ENCODE measurements at places on chromosomes 1 and 21. TPM values are rescaled to one million over a fixed set of nuclear protein-coding genes. Genes with fewer than 3 reads are reported as not detected.

The TSPEAR gene
- total RNA-seq, result 0.12 TPM

The ESPN gene
- not detected for total RNA-seq

The TBX15 gene
- 1.1 TPM for total RNA-seq

DNA sequence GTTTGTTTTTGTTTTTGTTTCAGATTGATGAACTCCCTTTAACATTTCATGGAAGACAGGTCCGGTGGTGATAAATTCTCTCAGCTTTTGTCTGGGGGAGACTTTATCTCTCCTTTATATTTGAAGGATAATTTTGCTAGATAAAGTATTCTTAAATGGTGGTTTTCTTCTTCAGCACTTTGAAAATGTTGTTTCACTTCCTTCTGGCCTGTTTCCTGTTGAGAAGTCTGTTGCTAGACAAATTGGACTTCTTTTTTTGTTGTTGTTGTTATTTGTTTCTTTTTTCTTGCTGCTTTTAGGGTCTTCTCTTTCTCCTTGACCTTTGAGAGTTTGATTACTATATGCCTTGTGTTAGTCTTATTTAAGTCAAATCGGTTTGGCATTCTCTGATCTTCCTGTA lies 50.8 kb downstream of the CRP start:
- no peaks in the 10 kb centered on the region for H3K4me1 ChIP-seq
- H3K27ac ChIP-seq, result no peak overlapping the region
- no peaks in the 10 kb centered on the region for H3K27me3 ChIP-seq

DNA sequence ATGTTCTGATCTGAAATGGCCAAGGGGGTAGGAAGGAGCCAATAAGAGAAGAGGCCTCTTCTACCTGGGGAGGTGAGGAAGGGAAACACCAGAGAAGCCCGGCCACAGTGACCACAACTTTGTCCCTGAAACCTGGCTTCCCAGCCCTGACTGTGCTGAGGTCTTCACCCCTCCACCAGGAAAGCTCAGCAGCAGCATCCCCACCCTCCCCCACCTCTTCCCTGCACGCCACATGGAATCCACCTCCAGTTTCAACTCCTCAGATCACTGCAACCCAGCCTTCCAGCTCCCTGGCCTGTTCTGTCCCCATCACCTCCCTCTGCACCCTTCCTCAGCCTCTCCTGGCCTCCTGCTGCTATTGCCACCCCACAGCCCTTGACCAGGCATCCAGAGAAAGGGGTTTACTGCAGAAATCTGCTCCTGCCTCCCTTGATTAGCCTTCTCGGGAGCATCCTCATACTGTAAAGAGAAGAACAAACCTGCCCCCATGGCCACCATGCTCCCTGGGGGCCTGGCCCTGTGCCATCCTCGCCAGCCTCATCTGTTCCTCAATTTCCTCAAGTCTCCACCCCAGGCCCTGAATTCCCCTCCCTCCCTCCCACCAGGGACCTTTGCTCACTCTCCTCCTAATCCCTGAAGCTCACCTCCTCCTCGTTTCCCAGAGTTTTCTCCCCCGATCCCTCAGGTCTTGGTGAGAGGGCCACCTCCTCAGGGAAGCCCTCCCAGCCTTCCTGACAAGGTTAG lies 450.9 kb downstream of the MATN1 start:
- no peaks in the 10 kb centered on the region for H3K36me3 ChIP-seq
- no peak for DNase-seq
- peaks cover 16% of the 10 kb centered on the region for H3K27me3 ChIP-seq
- no peak overlapping the region for H3K27ac ChIP-seq

DNA sequence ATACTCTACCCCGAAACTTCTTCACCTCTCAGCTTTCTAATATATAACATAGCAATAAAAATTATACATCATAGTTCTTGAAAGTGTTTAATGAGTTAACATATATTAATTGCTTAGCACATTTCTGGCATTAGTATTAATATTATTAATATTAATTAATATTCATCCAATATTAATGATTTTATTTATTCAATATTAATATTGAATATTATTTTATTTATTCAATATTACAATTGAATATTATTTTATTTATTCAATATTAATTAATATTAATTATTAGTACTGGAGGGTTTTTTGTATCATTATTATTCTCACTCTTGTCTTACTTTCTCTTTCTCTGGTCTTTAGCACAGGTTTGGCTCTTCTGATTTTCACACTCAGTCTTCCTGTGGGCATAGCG lies 105.2 kb downstream of the GRIK1 start:
- H3K27me3 ChIP-seq, result no peaks in the 10 kb centered on the region
- no peak overlapping the region for H3K4me3 ChIP-seq
- no peak overlapping the region for H3K27ac ChIP-seq

- DNase-seq, result no peak
- no peak overlapping the region for H3K27ac ChIP-seq
- H3K36me3 ChIP-seq, result no peaks in the 10 kb centered on the region
- H3K4me3 ChIP-seq, result no peak overlapping the region
- H3K27me3 ChIP-seq, result no peaks in the 10 kb centered on the region
Measured at GRCh38 chr1:7356079-7356478, 415.0 kb upstream of the VAMP3 start.

DNA sequence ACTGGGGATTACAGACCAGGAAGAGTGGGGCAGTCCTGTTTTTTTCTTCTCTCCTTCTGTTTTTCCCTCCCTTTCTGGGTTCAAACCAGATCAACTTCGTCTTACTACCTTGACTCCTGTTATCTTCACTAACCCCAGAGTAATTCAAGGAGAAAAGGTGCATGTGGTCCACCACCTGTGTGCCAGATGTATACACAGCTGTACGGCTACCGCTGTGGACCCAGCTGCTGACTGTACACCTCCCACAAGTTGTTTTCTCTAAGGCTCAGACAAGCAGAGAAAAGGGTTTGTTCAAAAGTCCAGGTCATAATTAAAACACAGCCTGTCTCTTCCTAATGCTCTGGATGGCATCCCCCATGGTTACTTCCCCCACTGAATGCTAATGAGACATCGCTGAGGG lies 102.1 kb downstream of the LMX1A start:
- no peaks in the 10 kb centered on the region for H3K36me3 ChIP-seq
- no peak for DNase-seq
- H3K27ac ChIP-seq, result no peak overlapping the region
- H3K4me3 ChIP-seq, result no peak overlapping the region
- peaks cover 5% of the 10 kb centered on the region for H3K27me3 ChIP-seq

DNA sequence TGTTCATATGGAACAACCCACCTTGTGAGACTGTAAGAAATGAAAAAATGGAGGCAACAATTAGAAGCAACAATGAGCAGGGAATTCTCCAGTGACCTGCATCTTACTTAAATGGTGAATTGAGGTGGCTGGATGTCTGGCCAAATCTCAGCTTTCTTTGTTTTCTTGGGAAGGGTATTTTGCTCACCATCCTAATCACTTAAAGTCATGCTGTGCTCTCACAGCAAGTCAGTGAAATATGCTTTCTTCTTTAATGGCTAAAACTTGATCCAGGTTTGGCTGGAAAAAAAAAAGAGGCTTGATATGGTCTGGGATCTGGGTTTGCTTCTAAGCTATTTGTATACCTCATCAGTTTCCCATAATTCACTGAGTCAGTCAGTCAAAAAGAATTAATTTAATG lies 124.8 kb downstream of the ESRRG start:
- no peaks in the 10 kb centered on the region for H3K36me3 ChIP-seq
- no peak overlapping the region for H3K27ac ChIP-seq
- no peak for DNase-seq
- H3K4me3 ChIP-seq, result no peak overlapping the region
- peaks cover 4% of the 10 kb centered on the region for H3K4me1 ChIP-seq

DNA sequence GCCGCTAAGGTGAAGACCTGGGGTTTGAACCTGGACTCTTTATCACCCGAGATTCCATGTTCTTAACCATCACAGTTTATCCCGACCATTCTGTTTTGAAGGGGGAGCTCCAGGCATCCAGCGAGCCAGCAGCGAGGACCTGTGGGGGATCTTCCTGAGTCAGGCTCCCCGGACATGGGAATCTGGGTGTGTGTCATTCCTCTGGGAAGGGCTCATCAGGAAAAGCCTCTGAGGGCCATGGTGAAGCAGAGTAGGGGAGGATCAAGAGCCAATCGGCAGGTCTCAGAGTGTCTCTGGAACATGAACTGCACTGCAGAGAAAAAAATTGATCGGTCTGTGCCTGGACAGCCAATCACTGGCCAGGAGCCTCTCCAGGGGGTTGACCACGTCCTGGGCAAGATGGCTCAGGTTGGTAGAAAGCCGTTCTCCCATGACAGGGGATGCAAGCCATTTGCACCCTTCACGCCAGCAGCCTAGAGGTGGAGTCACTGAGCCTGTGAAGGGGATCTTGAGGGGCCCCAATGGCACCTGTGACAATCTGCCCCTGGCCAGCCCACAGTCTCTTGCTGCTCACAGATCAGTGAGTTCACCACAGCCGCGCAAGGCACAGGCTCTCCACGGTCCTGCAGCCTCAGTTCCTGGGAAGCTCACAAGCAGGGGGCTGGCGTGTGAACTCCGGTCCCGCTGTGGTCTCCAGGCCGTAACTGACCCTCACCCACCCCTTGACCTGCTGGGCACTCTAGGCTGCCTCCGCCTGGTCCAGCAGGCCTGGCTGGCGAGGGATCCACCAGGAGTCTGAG lies 20.4 kb upstream of the ACTRT2 start:
- H3K27me3 ChIP-seq, result no peaks in the 10 kb centered on the region
- H3K4me1 ChIP-seq, result no peaks in the 10 kb centered on the region
- DNase-seq, result no peak
- no peak overlapping the region for H3K27ac ChIP-seq

GRCh38 chr1:189036628-189037027 lies 1441.0 kb downstream of the BRINP3 start:
- H3K27ac ChIP-seq, result no peak overlapping the region
- H3K36me3 ChIP-seq, result no peaks in the 10 kb centered on the region
- H3K27me3 ChIP-seq, result no peaks in the 10 kb centered on the region
- no peak overlapping the region for H3K4me3 ChIP-seq

All from heart right ventricle (tissue), 16 donors.